ENCODE measurements at places on chromosomes 4 and X.

- H3K4me3 ChIP-seq: no peak overlapping the region
- no peaks in the 10 kb centered on the region for H3K36me3 ChIP-seq
- DNase-seq: no peak
- no peaks in the 10 kb centered on the region for H3K27me3 ChIP-seq
- no peak overlapping the region for H3K27ac ChIP-seq
These were observed 207.8 kb upstream of the PCDH18 start for GRCh38 chr4:137740141-137740540.

- DNase-seq: no peak
- H3K4me3 ChIP-seq: no peak overlapping the region
- no peaks in the 10 kb centered on the region for H3K4me1 ChIP-seq
- H3K27ac ChIP-seq: no peak overlapping the region
- no peaks in the 10 kb centered on the region for H3K36me3 ChIP-seq
- no peaks in the 10 kb centered on the region for H3K27me3 ChIP-seq
These were observed 189.5 kb upstream of the FAT4 start for GRCh38 chr4:125125276-125125675.

GRCh38 chr4:7135389-7135746, 57.0 kb upstream of the SORCS2 start:
- H3K4me3 ChIP-seq: no peak overlapping the region
- H3K36me3 ChIP-seq: no peaks in the 10 kb centered on the region
- no peaks in the 10 kb centered on the region for H3K4me1 ChIP-seq
- no peak overlapping the region for H3K27ac ChIP-seq
- no peak for DNase-seq

DNA sequence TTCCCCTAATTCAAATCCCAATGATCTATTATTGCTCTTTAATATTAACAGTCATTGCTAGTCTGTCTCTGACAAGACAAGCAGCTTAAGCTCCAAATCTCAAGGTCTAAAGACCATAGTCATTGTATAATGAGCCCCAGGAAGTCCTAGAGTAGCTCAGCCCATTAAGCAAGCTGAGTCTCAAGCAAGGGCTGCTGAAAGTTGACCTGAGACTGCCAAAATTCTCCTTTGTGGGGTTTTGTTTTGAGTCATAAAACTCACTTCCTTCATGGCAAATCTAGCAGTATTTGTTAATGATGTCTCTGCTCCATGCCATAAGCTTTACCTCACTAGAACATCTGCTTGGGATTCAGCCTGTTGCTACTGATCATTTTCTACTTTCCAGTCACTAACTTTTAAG, 313.2 kb downstream of the ANTXR2 start:
- DNase-seq: no peak
- H3K4me1 ChIP-seq: no peaks in the 10 kb centered on the region

GRCh38 chrX:133335027-133335426, 80.3 kb downstream of the GPC4 start:
- H3K27me3 ChIP-seq: no peaks in the 10 kb centered on the region
- no peak overlapping the region for H3K27ac ChIP-seq
- H3K4me1 ChIP-seq: no peaks in the 10 kb centered on the region
- peak; percentile 19 for DNase-seq

- no peak overlapping the region for H3K4me3 ChIP-seq
- no peaks in the 10 kb centered on the region for H3K4me1 ChIP-seq
- DNase-seq: no peak
- no peaks in the 10 kb centered on the region for H3K36me3 ChIP-seq
- H3K27ac ChIP-seq: no peak overlapping the region
These were observed 243.2 kb downstream of the MGST2 start for GRCh38 chr4:139908636-139909437.

- H3K4me3 ChIP-seq: no peak overlapping the region
- no peaks in the 10 kb centered on the region for H3K4me1 ChIP-seq
- H3K27ac ChIP-seq: no peak overlapping the region
- no peaks in the 10 kb centered on the region for H3K27me3 ChIP-seq
- no peak for DNase-seq
- no peaks in the 10 kb centered on the region for H3K36me3 ChIP-seq
These were observed 145.4 kb downstream of the REELD1 start for GRCh38 chr4:146359771-146360170.

GRCh38 chrX:146934256-146934655, 119.7 kb upstream of the CXorf51A start:
- DNase-seq: no peak
- no peak overlapping the region for H3K4me3 ChIP-seq
- H3K4me1 ChIP-seq: no peaks in the 10 kb centered on the region

GRCh38 chr4:104500442-104500841, 5.7 kb upstream of the CXXC4 start:
- no peak for DNase-seq
- H3K4me1 ChIP-seq: no peaks in the 10 kb centered on the region
- no peaks in the 10 kb centered on the region for H3K36me3 ChIP-seq
- H3K27ac ChIP-seq: no peak overlapping the region
- H3K4me3 ChIP-seq: no peak overlapping the region
- H3K27me3 ChIP-seq: peaks cover 5% of the 10 kb centered on the region

DNA sequence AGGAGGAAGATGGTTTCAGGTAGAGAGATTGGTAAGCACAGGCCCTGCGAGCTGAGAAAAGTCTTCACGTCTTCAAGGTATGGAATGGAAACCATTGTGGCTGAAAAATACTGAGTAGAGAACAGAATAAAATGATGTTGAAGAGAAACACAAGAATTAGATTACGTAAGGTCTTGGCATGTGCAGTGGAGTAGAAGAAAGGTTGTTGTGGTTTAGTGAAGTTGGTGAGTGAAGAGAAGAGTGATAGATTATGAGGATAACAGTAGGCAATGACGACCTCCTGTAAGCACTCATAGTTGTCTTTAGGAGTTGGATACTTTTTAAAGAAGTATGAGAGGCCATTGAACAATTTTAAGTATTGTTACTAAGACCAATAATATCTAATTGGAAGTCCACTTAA, 642.6 kb downstream of the PCDH7 start:
- no peaks in the 10 kb centered on the region for H3K27me3 ChIP-seq
- no peaks in the 10 kb centered on the region for H3K36me3 ChIP-seq
- no peaks in the 10 kb centered on the region for H3K4me1 ChIP-seq
- H3K27ac ChIP-seq: no peak overlapping the region
- H3K4me3 ChIP-seq: no peak overlapping the region

DNA sequence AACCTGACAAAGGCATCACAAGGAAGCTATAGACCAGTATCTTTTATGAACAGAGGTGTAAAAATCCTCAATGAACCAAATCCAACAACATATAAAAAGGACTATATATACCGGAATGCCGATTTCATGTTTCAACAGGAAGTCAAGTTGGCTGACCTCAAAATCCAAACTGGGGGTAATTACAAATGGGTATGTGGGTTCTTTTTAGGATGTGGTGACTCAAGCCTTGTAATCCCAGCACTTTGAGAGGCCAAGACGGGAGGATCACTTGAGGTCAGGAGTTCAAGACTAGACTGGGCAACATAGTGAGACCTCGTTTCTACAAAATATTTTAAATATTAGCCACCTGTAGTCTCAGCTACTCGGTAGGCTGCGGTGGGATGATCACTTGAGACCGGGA, 10.4 kb downstream of the PRSS48 start:
- no peaks in the 10 kb centered on the region for H3K4me1 ChIP-seq
- no peaks in the 10 kb centered on the region for H3K27me3 ChIP-seq
- no peaks in the 10 kb centered on the region for H3K36me3 ChIP-seq
- no peak overlapping the region for H3K4me3 ChIP-seq
- no peak for DNase-seq
- no peak overlapping the region for H3K27ac ChIP-seq

- no peak overlapping the region for H3K27ac ChIP-seq
- no peaks in the 10 kb centered on the region for H3K4me1 ChIP-seq
- DNase-seq: peak; percentile 10
- no peaks in the 10 kb centered on the region for H3K36me3 ChIP-seq
These were observed 4.2 kb downstream of the HDAC6 start for GRCh38 chrX:48806081-48806480.

DNA sequence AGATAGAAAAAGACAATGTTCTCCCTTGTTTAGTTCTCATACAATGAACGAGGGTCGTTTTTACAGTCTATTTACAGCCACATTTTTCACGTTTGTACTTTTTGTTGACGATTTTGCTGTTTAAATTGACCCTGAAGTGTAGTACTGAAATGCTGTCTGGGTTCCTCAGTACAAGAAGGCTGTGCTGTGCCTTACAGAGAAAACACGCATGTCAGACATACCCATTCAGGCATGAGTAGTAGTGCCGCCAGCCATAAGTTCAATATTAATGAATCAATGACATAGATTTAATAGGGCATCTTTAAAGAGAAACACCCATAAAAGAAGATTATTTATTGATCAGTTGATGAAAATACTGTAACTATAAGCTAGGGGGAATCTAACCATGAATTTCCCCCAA, 459.8 kb upstream of the EPHA5 start:
- no peak for DNase-seq
- no peak overlapping the region for H3K27ac ChIP-seq
- no peaks in the 10 kb centered on the region for H3K4me1 ChIP-seq
- no peaks in the 10 kb centered on the region for H3K36me3 ChIP-seq

Data from CD4-positive, CD25-positive, alpha-beta regulatory T cell (primary cell).